ENCODE measurements at places on chromosomes 3 and 15. TPM values are rescaled to one million over a fixed set of nuclear protein-coding genes. Genes with fewer than 3 reads are reported as not detected.

The ADCY5 gene
- 1.0 TPM for total RNA-seq

The SPINK8 gene
- total RNA-seq = not detected

The FBXW12 gene
- 0.82 TPM for total RNA-seq

The FRMD5 gene
- total RNA-seq = 10.1 TPM

The C3orf20 gene
- not detected for total RNA-seq

The LRRIQ4 gene
- not detected for total RNA-seq

The GNAT1 gene
- not detected for total RNA-seq

The GOLGA8J gene
- not detected for total RNA-seq

The HRG gene
- not detected for total RNA-seq

The NR2E3 gene
- total RNA-seq = 0.28 TPM

The ANKRD34C gene
- total RNA-seq = not detected

The AGTR1 gene
- total RNA-seq = not detected

The PLA2G4E gene
- not detected for total RNA-seq

The PEX5L gene
- total RNA-seq = 0.90 TPM

The MYO1E gene
- 49.7 TPM for total RNA-seq

The FGF7 gene
- not detected for total RNA-seq

The PRR20G gene
- not detected for total RNA-seq

The GPX1 gene
- total RNA-seq = 70.8 TPM

The FAM81A gene
- total RNA-seq = 0.41 TPM

The LYZL4 gene
- not detected for total RNA-seq

The ADAMTS9 gene
- total RNA-seq = 32.1 TPM

The CEP97 gene
- 46.1 TPM for total RNA-seq

The MESP2 gene
- total RNA-seq = not detected

The PPP4R2 gene
- 143 TPM for total RNA-seq

The RASL12 gene
- total RNA-seq = 5.8 TPM

The SEMA7A gene
- 3.5 TPM for total RNA-seq

Data from neural progenitor cell (in vitro differentiated cells).